ENCODE measurements at places on chromosomes 11 and 22.

GRCh38 chr22:41920271-41920976 is 5.5 kb upstream of the SHISA8 start:
- no peak for DNase-seq

GRCh38 chr11:117220999-117221774 is 10.7 kb downstream of the PCSK7 start:
- no peak for DNase-seq

GRCh38 chr11:19506816-19507486 is 205.7 kb upstream of the NAV2 start:
- no peak for DNase-seq

DNA sequence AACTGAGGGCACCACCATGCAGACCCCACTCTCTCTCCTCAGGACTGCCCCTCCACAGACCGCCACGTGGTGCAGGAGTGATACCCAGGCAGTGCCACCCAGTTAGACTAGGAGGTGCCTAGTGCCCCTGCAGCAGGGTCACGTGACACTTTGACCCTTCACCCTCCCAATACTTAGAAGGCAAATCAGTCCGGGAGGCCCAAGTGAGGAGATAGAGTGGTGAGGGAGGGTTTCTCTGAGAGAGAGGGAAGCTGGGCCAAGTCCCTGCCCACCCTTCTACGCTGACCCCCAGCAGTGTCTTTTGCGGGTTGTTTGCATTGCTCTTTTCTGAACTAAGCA is 84.6 kb downstream of the BUD13 start:
- DNase-seq, result no peak

DNA sequence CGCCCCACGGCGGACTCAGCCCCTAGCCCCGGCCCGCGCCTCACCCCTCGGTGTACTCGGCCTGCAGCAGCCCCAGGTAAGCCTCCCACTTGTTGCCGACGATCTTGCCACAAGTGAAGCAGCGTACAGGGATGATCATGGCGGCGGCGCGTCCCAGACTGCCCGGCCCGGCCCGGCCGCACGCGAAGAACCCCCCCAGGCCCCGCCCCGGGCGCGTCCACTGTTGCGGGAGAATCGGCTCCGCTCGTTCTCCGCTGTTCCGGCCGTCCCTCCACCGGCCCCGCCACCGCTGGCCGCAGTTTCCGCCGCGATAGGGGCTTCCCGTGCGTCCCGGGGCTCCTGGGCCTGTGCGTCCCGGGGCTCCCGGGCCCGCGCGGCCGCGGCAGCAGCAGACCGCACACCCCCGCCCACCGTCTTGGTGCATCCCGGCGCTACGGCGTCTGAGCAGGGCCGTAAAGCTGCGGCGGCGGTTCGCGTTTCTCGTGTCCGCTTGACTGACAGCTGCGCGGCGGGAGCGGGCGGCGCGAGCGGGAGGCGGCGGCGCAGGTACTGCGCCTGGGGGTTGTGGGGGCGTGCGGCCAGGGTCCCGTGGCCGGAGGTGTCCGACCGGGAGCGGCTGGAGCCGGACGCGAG is at the start of the genes POLR2L and TSPAN4:
TSS of gene POLR2L (minus strand) at position 160 of the 633 bp plus-strand sequence. CDS start at position 139, 21 bp downstream.
TSS of gene TSPAN4 (plus strand) at position 483 of the 633 bp plus-strand sequence. CDS start 7,453 bp downstream, outside the sequence.
- DNase-seq, result peak; percentile 49
